Parietal lobe (tissue), 2 donors: ENCODE measurements at places on chromosomes 5 and 9. TPM values are rescaled to one million over a fixed set of nuclear protein-coding genes. Genes with fewer than 3 reads are reported as not detected.

Gene AGXT2
- not detected for total RNA-seq

Gene INSL6
- not detected for total RNA-seq

Gene NRG2
- total RNA-seq: 8.1 TPM

Gene MOB3B
- total RNA-seq: 20.7 TPM

Gene POMT1
- 66.7 TPM for total RNA-seq

Gene DMRT3
- total RNA-seq: not detected

Gene HNRNPAB
- total RNA-seq: 46.0 TPM

Gene DIPK1B
- 37.9 TPM for total RNA-seq

Gene MARCOL
- not detected for total RNA-seq

Gene CMBL
- total RNA-seq: 3.4 TPM

Gene PHYHD1
- 1.9 TPM for total RNA-seq

Gene SAPCD2
- total RNA-seq: 2.5 TPM

Gene MELK
- 5.0 TPM for total RNA-seq

Gene SPINK6
- total RNA-seq: not detected

Gene C9
- not detected for total RNA-seq

Gene SLCO6A1
- total RNA-seq: 0.31 TPM

Gene CEL
- 0.31 TPM for total RNA-seq

Gene PPIP5K2
- 193 TPM for total RNA-seq

Gene BAAT
- total RNA-seq: 0.31 TPM

Gene SRA1
- total RNA-seq: 32.6 TPM

Gene ENHO
- 27.5 TPM for total RNA-seq

Gene TSSK1B
- 0.31 TPM for total RNA-seq
